NCI-H2081 treated with DMSO at 0.1 percent for 48 hours (cell line): ENCODE measurements at places on chromosomes 6 and 20.

DNA sequence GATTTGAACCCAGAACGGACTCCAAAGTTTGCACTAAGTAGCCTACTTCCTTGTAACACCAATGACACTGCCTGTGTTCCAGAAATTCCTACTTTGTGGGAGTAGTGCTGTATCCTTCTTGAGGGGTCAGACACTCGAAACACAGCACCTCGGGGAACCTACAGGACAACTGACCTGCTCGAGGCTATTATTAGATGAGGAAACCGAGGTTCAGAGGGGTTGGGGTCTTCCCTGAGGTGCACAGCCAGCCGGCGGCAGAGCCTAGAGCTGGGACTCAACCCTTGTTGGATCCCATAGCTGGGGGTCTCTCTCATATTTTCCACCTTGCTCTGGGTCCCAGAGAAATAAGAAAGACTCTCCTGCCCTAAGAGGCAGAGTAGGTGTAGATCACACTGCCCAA is 89.8 kb upstream of the PTPN1 start:
- DNase-seq: no peak

DNA sequence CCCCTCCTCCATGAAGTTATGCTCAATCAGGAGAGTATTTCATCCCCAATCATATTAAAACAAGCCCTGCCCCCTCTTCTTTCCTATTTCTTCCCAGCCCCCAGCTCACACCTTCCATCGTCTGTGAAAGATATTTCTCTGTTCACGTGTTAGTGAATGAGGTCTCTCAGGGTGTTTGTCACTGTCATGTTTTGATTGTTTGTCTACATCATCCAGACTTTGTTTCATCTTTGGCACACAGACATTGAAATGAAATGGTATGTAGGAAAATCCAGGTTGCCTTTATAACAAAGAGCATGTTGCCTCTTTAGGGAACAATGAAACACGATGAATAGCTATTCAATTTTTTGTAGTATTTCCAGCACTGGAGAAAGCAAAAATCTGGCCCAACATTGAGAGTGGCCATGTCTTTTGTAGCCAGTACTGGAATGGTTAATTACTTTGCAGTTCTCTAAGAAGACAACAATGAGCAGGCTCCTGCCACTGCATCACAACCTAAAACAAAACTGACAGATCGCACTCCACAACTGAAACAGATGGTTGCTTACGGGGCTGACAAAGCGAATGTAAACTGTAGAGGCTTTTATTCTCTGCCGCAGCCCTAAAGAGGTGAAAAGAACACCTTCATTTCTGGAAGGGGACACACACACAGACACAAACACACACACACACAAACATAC is 543.6 kb upstream of the CITED2 start:
- DNase-seq: no peak

DNA sequence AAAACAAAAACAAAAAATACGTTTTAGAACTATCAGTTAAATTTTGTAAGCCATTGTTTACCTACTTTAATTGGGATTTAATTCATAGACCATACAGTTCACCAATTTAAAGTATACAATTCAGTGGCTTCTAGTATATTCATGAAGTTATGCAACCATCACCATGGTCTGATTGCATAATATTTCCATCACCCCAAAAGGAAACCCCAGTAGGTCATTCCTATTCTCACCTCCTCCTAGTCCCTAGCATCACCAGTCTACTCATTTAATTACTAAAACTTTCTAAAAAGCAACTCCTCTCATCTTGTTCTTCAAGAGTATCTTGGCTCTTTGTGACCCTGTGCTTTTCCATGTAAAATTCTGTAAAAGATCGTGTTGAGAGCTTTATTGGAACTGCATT is 60.2 kb downstream of the ASXL1 start:
- no peak for DNase-seq

DNA sequence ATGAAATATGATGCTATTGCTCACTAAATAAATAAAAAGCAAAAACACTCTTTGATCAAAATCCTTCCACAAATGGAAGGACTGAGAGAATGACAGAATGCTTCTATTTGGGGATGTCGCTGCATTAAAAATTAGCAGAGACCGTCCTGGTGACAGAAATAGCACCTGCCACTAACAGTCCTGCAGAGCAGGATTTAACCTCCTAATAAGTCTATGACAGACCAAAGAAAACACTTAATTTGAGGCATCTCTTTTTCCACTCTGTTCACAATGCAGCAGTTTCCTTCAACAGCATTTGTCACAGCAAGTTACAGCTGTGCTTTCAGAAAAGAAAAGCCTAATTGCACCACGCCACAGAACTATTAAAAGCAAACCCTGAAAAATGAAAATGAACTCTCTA is 140.6 kb upstream of the BEND6 start:
- no peak for DNase-seq

GRCh38 chr6:117451671-117452070 is 25.9 kb upstream of the ROS1 start:
- DNase-seq: no peak

GRCh38 chr6:117960877-117961276 is 53.8 kb downstream of the SLC35F1 start:
- no peak for DNase-seq

GRCh38 chr20:50693001-50693400 is 1.7 kb upstream of the RIPOR3 start:
- DNase-seq: no peak

DNA sequence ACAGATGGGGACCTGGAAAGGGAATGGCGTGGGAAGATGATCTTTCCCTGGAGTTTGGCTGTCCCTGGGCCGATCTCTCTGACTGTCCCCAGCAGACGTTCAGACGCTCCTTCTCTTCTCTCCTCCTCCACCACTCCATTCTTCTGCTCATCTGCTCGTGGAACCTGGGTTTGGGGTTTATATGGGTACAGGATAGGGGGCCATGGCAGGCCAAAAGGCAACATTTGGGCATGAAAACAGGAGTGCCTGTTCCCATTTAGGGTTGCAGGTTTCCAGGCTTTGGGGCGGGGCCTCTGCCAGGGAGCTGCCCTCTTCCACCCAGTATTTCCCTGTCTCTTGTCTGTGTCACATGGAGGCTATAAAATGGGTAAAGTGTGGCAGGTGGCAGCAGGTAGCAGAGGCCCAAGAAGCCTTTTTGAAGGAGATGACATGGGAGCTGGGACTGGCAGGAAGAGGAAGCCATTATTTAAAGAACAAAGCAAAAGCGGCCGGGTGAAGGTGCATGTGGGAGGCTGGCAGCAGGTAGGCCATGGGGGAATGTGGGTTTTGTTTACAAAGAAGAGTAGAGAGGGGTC is 203.7 kb downstream of the BMP7 start:
- DNase-seq: no peak

DNA sequence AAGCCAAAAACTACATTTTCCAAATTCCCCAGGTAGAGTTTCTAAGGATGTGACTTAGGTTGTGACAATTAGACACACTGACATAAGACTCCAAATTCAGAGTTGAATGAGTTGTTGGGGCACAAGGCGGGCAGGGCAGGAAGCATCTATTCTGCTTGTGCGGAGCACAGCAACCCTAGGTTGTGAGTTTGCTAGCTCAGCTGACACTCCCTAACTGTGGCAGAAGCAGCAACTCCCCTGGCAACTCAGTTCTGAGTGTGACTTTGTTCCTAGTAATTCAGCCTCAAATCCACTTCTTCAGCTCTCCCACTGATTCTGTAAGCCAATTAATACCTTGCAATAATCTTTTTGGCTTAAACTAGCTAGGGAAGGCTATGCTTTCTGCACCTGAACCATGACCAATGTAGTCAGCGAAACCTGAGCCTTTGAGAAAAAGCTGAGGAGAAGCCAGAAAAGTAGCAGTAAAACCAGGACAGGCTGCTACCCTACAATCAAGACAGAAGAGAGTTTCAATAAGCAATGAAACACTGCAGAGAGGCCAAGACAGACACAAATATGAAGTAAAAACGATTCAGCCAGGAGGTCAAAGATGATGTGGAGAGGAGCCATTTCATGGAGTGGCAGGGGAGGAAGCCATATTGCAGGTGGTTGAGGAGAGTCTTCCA is 30.0 kb upstream of the PAQR8 start:
- no peak for DNase-seq

DNA sequence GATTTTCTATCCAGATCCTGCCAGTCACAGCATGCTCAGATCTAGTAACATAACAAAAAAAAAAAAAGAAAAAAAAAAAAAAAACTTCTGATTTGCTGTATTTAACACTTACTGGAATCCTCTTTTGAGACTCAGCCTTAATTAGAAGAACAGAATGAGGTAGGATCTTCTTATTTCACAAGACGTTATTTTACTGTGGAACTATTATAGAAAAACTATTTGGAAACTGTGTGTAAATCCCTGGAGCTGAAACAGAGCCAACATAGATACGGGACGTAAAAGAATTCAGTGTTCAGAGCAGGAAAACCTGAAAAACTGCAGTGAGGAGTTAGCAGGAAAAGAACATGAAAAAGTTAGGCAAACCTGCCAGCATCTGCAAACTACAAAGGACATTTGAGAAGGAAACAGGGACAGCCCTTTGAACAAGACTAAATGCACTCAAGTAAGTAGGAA is 3.4 kb upstream of the ZNF217 start:
- no peak for DNase-seq

DNA sequence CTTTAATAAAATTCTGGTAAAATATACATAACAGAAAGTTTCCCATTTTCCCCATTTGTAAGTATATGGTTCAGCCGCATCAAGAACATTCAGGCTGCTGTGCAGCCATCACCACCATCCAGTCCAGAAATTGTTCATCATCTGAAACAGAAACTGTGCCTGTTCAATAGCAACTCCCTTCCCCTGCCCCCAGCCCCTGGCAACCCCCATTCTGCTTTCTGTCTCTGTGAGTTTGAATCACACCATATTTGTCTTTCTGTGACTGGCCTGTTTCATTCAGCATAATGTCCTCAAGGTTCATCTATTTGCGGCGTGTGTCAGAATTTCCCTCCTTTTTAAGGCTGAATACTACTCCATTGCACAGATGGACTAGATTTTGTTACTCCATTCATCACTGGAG is 19.1 kb downstream of the VSTM2L start:
- DNase-seq: no peak

DNA sequence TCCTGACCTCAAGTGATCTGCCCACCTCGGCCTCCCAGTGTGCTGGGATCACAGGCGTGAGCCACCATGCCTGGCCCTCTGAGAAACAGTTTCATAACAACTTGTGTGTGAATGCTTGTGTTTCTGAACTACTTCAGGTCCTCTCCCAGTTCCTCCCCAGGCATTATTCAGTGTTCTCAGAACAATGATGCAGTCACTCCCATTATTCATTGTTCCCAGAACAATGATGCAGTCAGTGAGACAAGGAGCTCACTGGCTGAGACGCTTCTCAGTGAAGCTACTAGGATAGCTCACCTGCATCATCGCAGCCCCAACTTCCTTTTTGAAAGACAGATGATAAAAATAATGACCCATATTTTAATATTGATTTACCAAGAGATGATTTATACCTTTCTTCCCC is 71.5 kb downstream of the NDUFAF5 start:
- no peak for DNase-seq

DNA sequence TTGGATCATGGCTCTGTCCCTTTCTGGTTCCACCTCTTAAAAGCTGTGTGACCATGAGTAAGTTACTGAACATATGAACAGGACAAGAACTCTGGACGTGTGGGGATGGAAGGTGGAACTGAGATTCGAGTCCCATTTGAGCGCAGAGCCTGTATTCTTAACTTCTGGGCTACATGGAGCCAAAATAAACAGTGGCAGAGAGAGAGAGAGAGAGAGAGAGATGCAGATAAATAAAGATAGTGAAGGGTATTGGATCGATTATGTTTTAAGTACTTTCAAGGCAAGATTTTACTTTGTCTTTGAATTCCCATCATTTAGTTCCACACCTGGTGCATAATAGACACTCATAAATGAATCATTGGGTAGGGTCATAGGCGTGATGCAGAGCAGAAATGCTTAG is 39.7 kb downstream of the SLC35D3 start:
- no peak for DNase-seq

DNA sequence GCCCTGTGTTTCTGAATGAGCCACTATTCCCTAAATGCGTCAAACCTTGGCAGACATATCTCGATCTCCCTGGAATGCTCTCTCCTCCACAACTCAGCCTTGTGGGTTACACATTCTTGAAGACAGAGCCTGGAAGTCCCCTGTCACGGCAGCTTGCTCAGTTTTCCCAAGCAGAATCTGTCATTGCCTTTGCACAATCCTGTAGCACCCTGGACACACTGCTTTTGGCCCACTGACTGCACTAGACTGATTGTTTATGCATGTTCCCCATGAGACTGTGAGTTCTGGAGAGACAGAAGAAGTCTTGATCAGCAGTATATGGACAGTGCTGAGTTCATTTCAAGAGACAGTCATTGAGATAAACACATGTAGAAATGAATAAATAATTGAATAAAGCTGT is 406.7 kb downstream of the CD83 start:
- no peak for DNase-seq

DNA sequence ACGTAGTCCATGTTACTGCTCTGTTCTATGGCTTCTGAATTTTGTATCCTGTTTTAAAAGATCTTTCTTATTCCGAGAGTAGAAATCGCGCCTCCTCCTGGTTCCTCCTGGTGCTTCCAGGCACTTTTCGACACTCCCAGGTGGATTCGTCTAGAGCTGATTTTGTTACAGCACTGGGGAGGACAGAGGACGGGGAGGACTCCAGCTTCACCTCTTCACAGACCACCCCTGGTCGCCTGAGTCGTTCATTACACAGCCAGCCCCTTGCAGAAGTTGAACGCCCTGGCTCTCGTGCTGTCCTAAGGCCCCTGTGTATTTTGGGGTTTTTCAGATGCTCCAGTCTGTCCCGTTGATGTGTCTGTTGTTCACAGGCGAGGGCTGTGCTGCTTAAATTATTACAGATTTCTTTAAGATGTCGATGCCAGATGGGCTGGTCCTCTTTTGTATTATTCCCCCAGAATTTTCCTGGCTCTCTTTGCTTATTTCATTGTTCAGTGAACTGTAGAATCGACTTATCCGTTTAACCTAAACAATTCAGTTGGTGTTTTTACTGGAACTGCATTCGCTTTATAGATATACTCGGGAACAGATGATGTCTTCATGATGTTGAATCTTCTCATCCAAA is 30.5 kb downstream of the COL20A1 start:
- DNase-seq: no peak

GRCh38 chr6:100465701-100466409 is 1.1 kb upstream of the SIM1 start:
- no peak for DNase-seq

GRCh38 chr6:89406141-89406540 is 5.9 kb downstream of the RRAGD start:
- DNase-seq: no peak

DNA sequence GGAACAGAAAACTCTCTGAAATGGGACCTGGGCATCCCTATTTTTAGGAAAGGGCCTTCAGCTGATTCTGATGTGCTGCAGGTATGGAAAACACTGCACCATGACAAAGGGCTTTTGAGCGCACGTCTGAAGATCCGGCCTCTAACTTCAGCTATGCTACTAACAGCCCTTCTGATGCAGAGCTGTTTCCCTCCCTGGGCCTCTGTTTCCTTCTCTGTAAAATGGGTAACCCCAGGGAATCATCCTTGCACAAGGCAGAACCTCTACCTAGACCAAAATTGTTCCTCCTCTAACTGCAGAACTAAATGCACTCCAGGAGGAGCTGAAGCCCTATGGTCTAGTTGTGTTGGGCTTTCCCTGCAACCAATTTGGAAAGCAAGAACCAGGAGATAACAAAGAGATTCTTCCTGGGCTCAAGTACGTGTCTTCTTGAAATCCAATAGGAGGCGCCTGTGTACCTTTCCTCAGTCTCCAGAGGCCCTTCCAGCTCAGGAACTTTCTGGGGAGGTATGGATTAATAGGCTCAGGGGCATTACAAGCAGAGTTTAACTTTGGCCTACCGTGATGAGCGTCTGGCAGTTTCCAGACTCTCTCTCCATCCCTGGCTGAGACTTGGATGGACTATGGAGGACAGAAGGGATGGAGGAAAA is 5.9 kb downstream of the GPX5 start:
- DNase-seq: no peak

- DNase-seq: no peak
These were observed 2.9 kb downstream of the TNNC2 start for GRCh38 chr20:45823949-45824835.
